Large intestine (tissue), 12 donors: ENCODE measurements at places on chromosomes 6 and 20. TPM values are rescaled to one million over a fixed set of nuclear protein-coding genes. Genes with fewer than 3 reads are reported as not detected.

Gene CGA
- 0.04 TPM for polyA plus RNA-seq

Gene FANCE
- polyA plus RNA-seq, result 9.6 TPM

Gene PACSIN1
- polyA plus RNA-seq, result 0.33 TPM

Gene SAPCD1
- 15.0 TPM for polyA plus RNA-seq

Gene SOX18
- 5.3 TPM for polyA plus RNA-seq

Gene OR2J1
- polyA plus RNA-seq, result not detected

Gene CLVS2
- polyA plus RNA-seq, result 0.70 TPM

Gene LPA
- 0.06 TPM for polyA plus RNA-seq

Gene POLR3F
- 10.6 TPM for polyA plus RNA-seq

Gene SFTA2
- 0.70 TPM for polyA plus RNA-seq

Gene CBLN4
- polyA plus RNA-seq, result 1.6 TPM

Gene SRC
- polyA plus RNA-seq, result 165 TPM

Gene NT5E
- 4.9 TPM for polyA plus RNA-seq

Gene PRR18
- 11.3 TPM for polyA plus RNA-seq

Gene BTN1A1
- 0.22 TPM for polyA plus RNA-seq

Gene IL20RA
- polyA plus RNA-seq, result 2.5 TPM

Gene C2
- polyA plus RNA-seq, result 9.3 TPM

Gene IFNGR1
- 101 TPM for polyA plus RNA-seq

Gene LY6G6C
- polyA plus RNA-seq, result 0.25 TPM

Gene PNPLA1
- 3.3 TPM for polyA plus RNA-seq

Gene KIF6
- 0.70 TPM for polyA plus RNA-seq

Gene SUPT3H
- polyA plus RNA-seq, result 12.0 TPM

Gene CTAGE9
- 0.73 TPM for polyA plus RNA-seq

Gene MUC21
- not detected for polyA plus RNA-seq

Gene ASIP
- 0.27 TPM for polyA plus RNA-seq

Gene MKKS
- 24.1 TPM for polyA plus RNA-seq

Gene THBD
- polyA plus RNA-seq, result 5.7 TPM

Gene SNRPB
- polyA plus RNA-seq, result 143 TPM

Gene PNLDC1
- polyA plus RNA-seq, result 0.16 TPM

Gene ELOVL2
- polyA plus RNA-seq, result 6.7 TPM

Gene SEL1L2
- not detected for polyA plus RNA-seq

Gene TMEM244
- polyA plus RNA-seq, result not detected

Gene B3GAT2
- 2.4 TPM for polyA plus RNA-seq

Gene LYRM4
- polyA plus RNA-seq, result 26.7 TPM

Gene PSMB9
- polyA plus RNA-seq, result 21.7 TPM
